Naive thymus-derived CD4-positive, alpha-beta T cell (primary cell): ENCODE measurements at places on chromosomes 16 and 17.
A peak's percentile ranks its signal among the peaks of the same experiment; 100 is the strongest.

- DNase-seq, result no peak
These were observed 837 bp downstream of the DOC2B start for GRCh38 chr17:180381-181244.

DNA sequence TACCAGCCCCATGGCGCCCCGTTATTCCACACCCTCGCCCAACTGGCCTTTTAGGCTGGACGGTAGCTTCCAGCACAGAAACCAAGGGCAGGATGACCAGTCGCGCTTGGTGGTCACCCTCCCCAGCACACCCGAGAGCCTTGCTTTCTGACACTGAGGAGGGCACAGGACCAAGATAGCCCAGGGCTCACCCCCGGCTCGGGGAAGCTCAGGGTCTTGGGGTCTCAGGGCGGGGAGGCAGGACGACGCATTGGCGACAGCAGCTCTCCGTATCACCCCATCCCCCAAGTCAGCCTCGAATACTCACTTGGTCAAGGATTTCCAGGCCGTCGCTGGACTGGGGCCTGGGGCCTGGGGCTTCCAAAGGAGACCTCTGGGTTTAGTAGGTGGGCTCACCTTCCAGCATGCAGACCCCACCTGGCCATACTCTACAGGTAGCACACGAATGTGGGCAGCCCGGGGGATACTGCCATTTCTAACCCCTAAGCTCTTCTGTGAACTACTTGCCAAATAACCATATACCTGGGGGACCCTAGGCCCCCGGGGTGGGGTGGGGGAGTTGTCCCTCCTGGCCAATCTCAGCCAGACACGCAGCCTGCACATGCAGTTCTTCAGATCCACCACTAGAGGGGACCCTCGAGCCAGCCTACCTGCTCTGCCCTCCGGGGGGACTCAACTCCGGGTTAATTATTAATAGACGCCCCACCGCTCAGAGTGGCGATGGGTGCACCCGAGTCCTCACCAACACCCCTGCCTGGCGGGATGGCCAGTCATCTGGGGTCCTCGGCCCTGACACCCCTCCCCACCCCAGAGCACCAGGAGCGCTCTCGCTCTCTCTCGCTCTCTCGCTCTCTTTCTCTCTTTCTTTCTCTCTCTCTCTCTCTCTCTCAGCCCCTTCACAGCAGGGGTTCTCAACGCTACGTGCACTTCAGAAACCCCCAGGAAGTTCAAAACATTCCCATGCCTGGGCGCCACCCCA lies 30.0 kb downstream of the TBC1D16 start:
- peak; percentile 68 for DNase-seq

DNA sequence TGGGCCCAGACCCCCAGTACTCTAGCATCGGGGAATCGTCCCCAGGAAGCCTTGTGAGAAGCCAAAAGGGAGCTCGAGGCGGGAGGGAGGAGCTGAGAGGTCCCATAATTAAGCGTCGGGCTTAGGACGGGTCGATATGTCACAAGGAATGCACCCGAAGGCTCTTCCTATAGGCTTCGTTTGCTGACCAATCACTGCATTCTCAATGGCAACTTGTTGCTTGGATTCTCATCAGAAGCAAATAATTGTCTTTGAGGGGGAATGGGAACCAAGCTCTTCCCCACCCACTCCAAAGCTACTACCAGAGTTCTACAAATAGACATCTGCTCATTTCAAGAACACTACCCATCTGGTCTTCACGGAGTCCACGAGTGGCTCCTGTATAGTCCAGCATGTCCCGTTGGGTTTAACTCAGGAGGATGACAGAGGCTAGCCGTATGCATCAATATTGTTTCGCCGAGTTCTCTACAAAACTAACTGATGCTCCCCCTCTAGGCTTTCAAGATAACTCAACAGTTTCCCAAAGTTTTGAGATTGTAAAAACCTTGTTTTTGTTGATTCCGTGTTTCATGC lies 628 bp upstream of the BLMH start:
- DNase-seq, result no peak

DNA sequence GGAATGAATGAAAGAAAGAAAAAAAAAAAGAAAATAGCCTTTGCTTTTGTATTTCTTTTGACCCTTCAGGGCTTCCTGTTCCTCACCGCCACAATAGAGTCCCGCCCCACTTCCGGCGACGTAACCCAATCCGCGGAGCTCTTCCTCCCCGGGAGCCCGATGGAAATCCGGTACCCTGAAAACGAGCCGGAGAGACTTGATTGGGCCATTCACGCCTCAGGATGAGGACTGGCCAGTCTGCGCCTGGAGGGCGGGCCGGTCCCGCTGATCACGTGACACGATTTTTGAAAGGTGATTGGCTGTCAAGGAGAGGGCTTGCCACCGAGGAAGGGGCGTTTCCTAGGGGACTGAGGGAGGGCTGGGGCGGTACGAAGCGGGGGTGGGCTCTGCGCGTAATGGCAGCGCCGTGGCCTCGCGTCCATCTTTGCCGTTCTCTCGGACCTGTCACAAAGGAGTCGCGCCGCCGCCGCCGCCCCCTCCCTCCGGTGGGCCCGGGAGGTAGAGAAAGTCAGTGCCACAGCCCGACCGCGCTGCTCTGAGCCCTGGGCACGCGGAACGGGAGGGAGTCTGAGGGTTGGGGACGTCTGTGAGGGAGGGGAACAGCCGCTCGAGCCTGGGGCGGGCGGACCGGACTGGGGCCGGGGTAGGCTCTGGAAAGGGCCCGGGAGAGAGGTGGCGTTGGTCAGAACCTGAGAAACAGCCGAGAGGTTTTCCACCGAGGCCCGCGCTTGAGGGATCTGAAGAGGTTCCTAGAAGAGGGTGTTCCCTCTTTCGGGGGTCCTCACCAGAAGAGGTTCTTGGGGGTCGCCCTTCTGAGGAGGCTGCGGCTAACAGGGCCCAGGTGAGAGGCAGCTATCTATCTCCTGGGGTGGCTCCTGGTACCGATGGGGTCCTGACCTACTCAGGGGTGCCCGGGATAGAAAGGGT lies at the start of the genes PSME3IP1 and RSPRY1:
Gene PSME3IP1, minus strand, starts transcription at position 95 of the 927 bp plus-strand sequence. CDS start 12,185 bp downstream, outside the sequence.
Gene RSPRY1, plus strand, starts transcription at position 385 of the 927 bp plus-strand sequence. CDS start 18,330 bp downstream, outside the sequence.
- peak; percentile 99 for DNase-seq

- no peak for DNase-seq
These were observed 15.0 kb downstream of the LLGL1 start for GRCh38 chr17:18240449-18240848.

GRCh38 chr16:3716831-3717234 lies 491 bp downstream of the TRAP1 start:
- DNase-seq, result no peak

DNA sequence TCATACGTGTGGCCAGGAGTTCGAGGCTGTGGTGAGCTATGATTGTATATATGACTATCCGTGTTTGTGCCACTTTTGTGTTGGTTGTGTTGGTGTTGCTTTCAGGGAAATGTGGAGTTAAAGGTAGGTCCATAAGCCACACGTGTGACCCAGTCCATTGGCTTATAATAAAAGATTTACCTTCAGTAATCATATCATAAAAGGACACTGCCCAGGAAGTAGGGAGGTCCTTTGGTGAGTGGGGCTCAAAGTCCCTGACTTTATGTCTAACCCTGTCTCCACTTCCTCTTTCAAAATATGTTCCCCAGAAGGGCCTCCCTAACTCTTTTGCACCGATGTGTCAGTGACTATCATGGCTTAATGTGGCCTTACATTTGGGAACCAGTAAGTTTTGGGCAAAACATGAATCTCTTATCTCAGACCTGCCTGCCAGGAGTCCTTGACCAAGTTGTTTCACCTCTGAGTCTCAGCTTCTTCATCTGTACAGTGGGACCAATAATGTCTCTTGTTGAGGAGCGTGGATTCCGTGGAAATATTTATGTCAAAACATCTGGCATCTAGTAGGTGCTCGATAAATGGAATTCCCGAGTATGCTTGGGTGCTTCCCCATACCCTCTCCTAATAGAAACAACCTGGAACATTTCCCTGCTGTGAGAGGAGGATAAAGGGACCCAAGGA lies 4.8 kb downstream of the TNP2 start:
- no peak for DNase-seq

GRCh38 chr17:39963829-39964228 lies 1.0 kb downstream of the GSDMA start:
- no peak for DNase-seq

- no peak for DNase-seq
These were observed 194.4 kb upstream of the TOX3 start for GRCh38 chr16:52741351-52741750.

- DNase-seq, result no peak
These were observed 163.9 kb downstream of the PRKCB start for GRCh38 chr16:23999663-24000062.

DNA sequence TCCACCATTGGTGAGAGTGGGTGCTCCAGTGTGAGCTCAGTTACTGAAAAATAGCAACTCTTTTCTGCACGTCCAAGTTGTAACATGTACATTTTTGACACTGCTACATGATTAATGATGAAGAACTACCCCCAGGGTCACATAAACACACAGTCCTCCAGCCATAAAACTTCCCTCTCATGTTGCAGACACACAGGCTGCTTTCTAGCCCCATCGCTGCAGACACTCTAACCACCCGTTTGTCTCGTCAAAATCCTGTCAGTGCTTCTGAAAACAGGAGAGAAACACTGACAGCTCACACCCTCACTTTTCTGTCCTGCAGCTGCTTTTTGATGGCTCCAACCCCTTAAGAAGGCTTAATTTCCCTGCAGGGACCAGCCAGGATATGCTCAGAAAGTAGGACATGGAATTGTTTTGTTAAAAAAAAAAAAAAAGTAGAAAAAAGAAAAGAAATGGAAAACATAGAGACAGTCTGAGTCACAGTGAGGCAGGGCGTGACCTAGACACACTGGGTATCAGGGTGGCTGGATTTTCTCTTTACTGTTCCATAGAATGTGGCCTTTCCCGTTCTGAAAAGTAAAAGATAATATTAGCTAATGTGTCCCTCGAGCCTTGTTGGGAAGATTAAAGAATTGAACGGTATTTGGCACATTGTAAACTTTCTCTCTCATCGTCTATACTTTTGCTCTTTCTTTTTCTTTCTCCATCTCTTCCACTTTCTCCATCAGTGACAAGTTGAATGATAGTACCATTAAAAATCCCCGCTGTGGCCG lies 20.7 kb upstream of the CCL5 start:
- no peak for DNase-seq

DNA sequence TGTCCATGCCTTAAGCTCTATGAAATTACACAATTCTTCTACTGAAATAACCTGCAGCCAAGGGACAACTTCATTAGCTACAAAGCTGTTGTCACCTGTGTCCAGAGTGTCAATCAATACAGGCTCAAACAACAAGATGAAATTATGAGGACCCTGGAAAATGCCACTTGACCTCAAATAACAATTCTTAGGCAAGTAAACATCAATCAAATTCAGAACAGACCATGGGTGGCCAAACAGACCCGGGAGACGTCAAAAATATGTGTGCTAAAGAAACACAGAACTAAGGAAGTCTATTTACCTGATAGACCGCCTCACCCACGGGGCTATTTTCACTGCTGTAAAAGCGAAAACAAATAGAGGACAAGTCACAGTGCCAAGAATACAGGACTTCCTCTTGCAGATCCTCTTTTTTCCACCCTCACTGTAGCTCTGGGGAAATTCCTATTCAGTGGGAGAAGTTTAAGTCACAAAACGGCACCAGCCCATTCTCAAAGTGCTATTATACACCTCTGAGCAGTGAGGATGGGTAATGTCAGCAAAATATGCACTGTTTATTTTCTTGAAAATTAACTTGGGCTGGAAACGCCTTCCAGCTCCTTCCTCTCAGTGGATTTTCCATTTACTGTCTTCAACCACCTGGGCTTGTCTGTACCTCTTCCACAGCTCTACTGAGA lies 2.7 kb downstream of the LITAF start:
- DNase-seq, result no peak

- DNase-seq, result no peak
These were observed 8.5 kb downstream of the G6PC1 start for GRCh38 chr17:42908872-42909700.

GRCh38 chr17:55177855-55178217 lies 86.9 kb upstream of the HLF start:
- DNase-seq, result no peak

DNA sequence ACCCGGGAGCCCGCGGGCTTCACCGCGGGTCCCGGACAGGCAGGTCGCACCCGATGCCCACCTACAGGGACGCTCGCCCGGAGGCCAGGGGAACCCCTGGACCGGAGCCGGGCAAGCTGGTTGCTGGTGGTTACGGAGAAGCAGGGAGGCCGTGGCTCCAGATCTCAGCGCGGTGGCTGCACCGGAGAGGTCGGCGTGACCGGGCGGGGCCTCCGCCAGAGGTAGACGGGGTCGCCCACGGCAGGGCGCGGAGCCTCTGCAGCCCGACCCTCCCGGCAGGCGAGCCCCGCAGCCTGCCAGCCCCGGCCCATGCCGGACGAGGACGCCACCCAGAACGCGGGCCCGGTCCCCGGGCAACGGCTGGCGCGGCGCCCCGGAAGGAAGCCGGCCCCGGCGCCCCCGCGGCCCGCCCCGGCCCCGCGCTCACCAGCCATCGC lies 341 bp downstream of the PCYT2 start:
- peak; percentile 29 for DNase-seq

DNA sequence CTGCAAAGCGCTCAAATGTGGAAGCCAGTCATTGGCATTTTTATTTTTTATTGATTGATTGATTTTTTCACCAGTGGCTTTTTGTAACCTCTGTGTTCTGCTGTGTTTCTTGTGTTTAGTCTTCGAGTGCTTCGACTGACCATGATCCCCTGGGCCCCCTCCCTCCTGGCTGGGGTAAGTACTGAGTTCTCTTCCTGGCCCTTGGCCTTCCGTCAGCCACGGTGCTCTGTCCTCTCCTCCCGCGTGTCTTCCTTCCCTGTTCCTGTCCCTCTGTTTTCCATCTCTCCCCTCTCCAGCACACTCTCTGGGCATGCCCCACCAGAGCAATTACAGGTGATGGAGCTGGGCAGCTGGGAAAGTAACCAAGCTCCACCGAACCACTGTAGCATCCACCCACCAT lies 25.8 kb upstream of the CLEC18A start:
- no peak for DNase-seq

GRCh38 chr16:89489040-89489897 lies 1.1 kb downstream of the ANKRD11 start:
- DNase-seq, result peak; percentile 75

- no peak for DNase-seq
These were observed 40.0 kb downstream of the GRB7 start for GRCh38 chr17:39777534-39778365.

DNA sequence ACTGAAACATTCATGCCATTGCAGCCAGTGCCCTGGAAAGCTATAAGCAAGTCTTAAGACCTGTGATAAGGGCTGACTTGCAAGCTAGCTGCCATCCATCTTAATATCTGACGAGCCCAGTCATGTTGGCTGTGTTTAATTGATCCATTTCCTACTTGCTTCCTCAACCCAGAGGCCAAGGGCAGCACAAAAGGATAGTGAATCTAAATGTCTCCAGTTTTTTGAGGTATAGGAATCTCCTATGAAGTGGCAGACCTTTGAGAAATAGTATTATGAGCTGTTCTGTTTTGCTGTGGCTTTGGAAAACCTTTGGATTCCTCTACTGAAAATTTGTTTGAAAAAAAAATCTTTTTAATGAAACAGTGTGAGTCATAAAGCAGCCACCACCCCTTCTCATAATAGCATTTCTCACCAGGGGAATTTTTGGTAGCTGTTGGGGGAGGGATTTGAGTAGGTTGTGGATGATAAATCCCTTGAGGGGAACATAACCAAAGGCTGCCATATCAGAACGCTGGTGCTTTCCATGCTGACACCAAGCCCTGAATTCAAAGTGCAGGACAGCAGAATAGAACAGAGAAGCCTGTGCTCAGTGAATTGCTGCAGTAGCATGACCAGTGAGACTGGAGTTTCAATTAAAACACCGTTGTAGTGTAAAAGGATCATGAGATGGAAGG lies 12.9 kb downstream of the ZNRF1 start:
- no peak for DNase-seq

- DNase-seq, result no peak
These were observed 9.8 kb downstream of the TRPV2 start for GRCh38 chr17:16425202-16425601.

GRCh38 chr16:75566758-75567255 lies 628 bp downstream of the GABARAPL2 start:
- DNase-seq, result peak; percentile 17

GRCh38 chr17:37158290-37158689 lies 209.5 kb downstream of the AATF start:
- DNase-seq, result no peak
